Activated CD4-positive, alpha-beta T cell treated with anti-CD3 and anti-CD28 coated beads, Interleukin-2, amount 10 ng/mL, durations not matched to agents 7 days and 5 days (primary cell): ENCODE measurements at places on chromosomes 6 and 20.

DNA sequence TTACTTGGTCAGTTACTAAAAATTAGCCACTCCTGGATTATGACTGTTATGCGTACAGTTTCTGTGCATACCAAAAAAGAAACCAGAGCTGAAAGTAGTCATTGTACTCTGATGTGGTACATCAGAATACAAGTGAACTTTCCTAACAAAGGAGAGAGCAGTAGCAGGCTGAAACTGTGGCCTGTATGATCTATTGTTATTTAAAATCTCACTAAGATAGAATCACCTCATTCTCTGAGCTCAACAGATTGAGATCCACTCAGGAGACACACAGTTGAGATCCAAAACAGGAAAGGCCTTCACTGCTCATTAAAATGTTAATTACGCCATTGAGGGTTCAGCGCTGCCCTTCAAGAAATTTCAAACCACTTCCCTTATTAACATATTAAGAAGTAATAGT lies 576.4 kb downstream of the LMBRD1 start:
- DNase-seq: no peak

DNA sequence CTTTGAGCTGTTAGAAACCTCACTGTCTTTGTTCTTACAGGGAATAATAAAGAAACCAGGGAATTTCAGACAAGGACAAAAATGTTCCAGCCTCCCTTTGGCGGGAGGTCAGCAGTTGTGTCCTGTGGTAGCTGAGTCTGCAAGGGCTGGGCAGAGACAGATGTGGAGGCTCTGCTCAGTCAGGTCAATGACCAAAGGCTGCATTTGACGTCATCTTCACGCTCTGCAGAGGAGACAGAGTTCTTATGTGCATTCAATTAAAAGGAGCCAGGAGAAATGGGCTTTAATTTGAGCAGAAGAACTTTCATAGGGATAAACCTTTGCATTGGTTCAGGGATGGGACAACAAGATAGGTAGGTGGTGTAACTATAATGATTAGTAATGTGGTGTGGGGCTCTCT lies 45.1 kb upstream of the FOXA2 start:
- no peak for DNase-seq

GRCh38 chr6:6559994-6560570 lies 28.4 kb upstream of the LY86 start:
- DNase-seq: no peak

- DNase-seq: no peak
Measured at GRCh38 chr6:24140591-24140990, 14.6 kb downstream of the NRSN1 start.

DNA sequence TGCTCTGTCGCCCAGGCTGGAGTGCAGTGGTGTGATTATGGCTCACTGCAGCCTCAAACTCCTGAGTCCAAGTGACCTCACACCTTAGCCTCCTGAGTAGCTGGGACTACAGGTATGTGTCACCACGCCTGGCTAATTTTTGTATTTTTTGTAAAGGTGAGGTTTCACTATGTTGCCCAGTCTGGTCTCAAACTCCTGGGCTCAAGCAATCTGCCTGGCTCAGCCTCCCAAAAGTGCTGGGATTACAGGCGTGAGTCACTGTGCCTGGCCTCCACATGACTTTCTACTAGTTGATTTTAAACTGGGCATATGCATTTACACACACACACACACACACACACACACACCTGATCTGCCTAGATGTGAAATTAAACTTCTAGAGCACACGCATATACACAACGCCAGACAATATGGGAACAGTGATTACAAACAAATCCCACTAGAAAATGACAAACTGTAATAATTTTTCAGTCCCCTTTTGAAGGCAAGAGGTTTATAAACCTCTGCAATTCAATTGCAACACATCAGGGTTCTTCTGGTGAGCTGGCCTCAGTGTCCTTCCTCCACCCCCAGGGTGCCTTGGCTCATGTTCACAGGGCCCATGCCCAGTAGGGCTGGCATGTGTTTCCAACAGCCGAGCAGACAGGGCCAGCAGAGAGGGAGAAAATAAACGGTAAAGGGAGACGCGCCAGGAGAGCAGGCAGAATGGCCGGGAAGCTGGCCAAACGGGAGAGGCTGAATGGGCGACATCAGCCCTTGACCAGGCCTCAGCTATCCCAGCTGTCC lies 31.2 kb downstream of the PARD6B start:
- DNase-seq: no peak

DNA sequence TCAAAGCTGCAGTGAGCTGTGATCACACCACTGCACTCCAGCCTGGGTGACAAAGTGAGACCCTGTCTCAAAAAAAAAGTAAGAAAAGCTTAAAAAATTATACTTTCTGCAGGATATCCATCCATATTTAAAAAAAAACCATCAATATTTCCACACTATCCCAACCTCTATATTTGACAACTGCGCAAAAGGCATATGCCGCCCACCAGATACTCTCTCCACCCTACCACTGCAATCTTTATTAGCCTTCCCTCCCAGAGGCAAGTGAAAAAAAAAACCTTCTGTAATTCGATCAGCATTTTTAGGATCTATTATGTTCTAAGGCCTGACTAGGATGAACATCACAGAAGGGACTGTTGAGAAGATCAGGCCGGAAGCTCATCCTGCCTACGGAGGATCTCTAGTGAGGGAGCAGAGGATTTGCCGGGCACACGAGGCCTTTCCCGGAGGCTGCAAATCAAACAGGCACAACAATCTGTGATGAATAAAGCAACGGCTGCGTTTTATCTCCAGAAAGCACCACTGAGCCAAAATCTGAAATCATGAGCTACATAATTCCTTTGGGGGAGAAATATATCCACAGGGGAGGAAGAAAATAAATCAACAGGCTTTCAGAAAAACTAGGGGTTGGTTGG lies 65.9 kb downstream of the GFOD1 start:
- DNase-seq: no peak

DNA sequence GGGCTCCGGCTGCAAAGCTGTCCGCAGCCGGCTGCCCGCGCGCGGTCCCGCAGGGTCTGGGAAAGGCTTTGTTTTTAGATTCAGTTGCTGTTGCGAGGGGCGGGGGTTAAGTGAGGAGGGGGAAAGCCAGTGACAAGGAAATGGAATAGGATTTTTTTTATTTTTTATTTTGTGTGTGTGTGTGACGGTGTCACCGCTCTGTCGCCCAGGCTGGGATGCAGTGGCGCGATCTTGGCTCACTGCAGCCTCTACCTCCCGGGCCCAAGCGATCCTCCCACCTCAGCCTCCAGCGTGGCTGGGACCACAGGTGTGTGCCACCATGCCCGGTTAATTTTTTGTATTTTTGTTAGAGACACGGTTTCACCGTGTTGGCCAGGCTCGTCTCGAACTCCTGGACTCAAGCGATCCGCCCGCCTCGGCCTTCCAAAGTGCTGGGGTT lies 615 bp upstream of the UBE2J1 start:
- no peak for DNase-seq

DNA sequence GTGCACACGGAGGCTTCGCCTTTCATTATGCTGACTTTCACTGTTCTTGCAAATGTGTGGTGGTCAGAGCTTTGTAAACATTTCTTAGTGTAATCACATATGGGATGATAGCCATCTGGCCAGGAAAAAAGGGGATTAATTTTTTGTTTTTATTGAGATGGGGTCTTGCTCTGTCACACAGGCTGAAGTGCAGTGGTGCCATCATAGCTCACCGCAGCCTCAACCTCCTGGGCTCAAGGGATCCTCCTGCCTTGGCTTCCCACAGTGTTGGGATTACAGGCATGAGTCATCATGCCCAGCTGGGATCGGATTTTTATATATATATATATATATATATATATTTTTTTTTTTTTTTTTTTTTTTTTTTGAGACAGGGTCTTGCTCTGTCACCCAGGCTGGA lies 11.0 kb upstream of the TIAM2 start:
- no peak for DNase-seq
